ENCODE measurements at places on chromosomes 3 and 15.

GRCh38 chr3:178483704-178484103 lies 52.5 kb upstream of the KCNMB2 start:
- peak; percentile 16 for DNase-seq

DNA sequence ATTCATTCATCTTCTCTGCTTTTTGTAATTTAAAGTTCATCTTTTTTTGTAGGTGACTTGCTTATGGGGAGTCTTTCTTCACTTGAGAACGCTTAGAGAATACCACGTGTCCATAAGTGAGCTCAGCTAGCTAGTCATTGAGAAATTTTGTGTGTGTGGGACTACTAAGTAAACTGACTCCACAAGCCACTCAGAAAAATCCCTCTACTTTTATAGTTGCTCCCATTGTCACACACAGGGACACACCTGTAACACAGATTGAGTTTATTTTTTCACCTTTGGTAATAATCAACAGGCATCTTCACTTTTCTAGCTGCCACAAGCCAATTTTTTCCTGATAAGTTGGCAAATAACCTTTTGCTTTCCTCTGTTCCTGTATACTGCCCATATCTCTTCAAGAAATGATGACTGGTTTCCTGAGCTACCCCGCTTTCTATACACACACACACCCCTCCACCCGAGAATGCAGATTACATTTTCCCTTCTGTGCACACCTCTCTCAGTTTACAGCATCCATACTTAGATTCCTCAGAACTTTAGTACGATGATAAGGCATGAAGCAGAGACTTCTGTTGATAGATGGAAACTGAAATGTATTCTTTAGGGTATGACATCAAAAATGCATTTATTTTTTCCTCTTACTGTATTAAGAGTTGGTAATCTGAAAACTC lies 4.6 kb downstream of the TSC22D2 start:
- DNase-seq: peak; percentile 92

DNA sequence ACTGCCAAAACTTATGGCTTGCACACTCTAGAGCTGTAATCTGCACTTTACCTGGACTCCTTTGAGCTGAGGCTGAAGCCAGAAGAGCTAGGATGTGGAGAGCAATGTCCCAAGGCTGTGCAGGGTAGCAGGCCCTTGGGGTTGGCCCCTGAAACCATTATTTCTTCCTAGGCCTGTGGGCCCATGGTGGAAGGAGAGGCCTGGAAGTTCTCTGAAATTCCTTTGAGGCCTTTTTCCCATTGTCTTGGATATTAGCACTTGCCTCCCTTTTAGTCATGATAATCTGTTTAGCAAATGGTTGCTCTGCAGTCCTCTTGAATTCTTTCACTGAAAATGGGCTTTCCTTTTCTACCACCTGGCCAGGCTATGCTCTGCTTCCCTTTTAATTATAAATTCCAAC lies 102.0 kb upstream of the SGO1 start:
- DNase-seq: no peak

GRCh38 chr3:31240874-31241273 lies 291.9 kb upstream of the STT3B start:
- no peak for DNase-seq

GRCh38 chr3:181056136-181056732 lies 66.7 kb upstream of the DNAJC19 start:
- no peak for DNase-seq

- DNase-seq: peak; percentile 99
Measured at GRCh38 chr15:39127925-39128617, 452.8 kb upstream of the THBS1 start.

DNA sequence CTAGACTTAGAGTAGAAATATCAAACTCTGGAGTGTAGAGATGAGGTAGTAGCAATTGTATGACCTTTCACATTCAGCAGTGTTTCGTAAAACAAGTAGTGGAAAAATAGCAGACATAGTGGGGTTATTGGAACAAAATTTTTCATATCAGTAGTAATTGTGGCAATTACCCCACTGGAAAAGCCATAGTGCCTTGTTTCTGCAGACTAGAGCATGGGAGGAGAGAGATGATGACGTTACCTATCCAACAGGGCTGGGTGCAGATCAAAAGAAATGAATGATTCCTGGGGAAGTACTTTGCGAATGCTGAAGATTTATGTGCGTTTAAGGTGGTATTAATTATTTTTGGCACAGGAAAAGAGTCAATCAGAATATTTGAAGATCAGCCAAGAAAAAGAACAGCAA lies 147.0 kb upstream of the LRRFIP2 start:
- peak; percentile 59 for DNase-seq

GRCh38 chr3:19147905-19148767 lies at the start of gene KCNH8:
KCNH8 (plus strand) TSS chr3:19148510; CDS start chr3:19148720, 210 bp downstream.
- DNase-seq: no peak

DNA sequence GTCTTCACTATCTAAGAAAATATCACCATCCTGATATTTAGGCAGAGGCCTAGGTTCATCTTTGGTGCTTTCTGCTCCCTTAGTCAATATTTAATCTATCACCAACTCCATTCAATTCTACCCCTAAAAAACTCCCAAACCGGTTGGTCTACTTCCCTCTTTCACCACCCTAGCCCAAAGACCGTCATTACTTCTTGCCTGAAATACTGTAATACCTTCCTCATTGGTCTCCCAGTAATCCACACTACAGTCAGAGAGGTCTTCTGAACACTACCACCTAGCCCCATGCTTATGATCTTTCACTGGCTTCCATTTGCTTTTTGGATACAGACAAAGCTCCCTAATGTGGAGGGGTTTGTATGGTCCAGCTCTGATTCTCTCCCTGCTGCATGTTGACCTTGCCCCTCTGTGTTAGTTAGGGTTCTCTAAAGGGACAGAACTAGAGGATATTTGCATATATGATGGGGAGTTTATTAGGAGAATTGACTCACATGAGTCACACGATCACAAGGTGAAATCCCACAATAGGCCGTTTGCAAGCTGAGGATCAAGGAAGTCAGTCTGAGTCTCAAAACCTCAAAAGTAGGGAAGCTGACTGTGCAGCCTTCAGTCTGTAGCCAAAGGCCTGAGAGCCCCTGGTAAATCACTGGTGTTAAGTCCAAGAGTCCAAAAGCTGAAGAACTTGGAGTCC lies 36.4 kb upstream of the ATP2C1 start:
- DNase-seq: no peak

GRCh38 chr3:175672119-175672689 lies 813.1 kb downstream of the NAALADL2 start:
- DNase-seq: peak; percentile 20

DNA sequence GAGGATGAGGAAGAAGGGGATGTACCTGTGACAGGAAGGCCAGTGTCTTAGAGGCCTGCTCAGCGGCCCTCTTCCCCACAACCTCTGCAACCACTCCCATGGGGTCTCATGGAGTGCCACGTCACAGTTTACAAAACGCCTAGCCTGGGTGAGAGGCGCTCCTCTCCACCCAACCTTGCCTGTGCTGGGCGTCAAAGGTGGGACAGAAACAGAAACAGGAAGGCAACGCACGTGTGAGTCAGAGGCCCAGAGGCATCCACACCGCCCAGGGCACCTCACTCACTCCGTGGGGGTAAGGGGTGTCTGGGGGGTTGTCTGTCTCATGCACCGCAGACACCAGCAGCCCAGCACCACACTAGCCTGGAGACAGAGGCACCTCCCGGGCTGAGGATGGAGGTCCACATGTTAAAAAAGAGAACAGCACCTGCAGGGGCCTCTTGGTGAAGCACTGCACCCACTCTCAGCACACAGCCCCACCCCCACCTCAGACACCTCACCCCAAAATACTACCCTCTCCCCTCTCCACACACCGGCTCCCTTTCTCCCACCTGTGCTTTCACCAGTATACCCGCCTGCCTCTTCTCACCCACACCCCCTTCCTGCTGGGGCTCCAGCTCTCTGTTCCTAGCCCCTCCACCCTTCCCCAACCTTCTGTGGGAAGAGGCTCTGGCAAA lies 4.7 kb upstream of the CALML4 start:
- no peak for DNase-seq

DNA sequence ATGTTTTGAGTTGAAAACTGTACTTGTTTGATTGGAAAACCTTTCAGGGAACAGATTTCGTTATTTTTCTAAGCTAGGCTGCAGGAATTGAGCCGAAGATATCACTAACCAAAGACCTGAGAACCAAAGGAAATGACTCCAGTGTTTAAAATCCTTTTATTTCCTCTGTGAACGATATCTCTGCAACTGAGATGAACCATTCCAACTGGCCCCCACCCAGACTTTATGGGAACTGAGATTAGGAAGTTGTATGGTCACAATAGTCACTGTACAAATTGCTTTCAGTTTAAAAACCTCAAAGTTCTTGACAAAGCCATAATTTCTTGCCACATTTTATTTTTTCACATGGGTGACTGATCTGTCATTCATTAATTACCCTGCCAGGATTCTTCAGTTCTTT lies 232.4 kb downstream of the RBMS3 start:
- no peak for DNase-seq

- DNase-seq: peak; percentile 33
Measured at GRCh38 chr15:89075101-89075640, 13.1 kb upstream of the ABHD2 start.

DNA sequence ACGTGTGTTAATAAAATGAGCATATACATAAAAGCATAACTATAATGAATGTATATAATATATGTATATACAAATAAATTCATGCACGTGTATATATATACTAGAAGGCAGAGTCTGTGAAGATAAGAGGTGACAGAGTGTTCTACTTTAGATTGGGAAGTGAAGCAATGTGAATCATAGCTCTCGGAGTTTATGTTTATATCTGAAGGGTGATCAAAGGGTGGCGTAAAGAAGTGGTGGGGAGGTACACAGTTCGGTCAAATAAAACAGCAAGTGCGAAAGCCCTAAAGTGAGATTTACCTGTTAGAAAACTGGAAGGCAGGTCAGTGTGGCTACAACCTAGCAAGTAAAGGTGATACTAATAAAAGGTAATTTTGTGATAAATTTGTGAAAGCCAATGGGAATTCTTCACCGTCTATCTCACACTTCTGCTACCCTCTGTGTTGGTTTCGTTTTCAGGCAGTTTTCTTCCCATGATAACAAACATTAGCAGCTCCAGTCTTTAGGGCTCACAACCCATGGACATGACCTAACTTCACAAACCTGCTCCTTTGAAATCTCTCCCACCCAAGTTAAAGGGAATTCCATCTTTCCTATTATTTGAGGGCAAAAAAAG lies 46.7 kb upstream of the BCHE start:
- DNase-seq: no peak

DNA sequence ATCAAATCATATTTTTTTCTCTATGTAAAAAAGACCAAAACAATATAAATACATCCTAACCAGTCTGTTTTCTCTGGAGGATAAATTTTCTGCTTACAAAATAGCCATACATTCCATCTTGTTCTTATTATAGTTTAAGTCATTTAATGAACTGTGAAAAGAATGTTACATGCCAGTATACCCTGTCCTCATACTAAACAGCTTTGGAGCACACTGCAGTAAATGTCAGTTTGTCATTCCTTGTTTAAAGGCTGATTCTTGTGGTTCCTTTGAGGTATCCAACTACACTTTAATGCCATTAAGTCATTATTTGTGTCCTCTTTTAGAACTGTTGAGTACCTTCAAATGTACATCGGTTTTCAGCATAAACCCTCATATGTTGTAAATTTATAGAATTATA lies 52.7 kb upstream of the DCBLD2 start:
- DNase-seq: peak; percentile 43

DNA sequence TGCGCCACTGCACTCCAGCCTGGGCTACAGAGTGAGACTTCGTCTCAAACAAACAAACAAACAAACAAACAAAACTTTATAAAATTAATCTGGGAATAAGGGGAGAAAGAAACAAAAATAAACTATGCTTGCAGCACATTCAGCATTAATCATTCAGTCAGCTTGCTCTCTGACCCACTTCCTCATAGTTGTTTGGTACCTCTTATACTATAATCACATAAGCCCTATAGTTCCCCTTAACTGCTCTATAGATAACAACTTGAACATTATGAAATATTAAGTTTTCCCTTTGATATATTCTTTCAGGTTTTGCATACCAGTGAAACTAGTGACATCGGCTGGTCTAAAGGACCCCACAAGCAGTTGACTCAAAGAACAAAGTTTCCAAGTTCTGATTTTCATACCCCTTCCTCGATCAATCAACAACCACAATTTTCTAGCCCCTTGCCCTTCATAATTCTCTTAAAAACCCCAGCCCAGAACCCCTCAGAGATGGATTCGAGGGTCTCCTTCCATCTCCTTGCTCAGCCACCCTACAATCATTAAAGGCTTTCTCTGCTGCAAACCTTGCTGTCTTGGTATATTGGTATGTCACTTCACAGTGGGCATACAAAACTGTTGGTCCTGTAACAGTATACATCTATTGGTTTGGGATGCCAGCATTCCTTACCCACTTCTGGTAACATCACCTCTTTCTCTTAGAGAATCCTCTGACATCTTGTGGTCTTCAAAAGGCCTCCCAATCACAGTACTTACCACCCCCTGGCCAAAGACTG lies 26.4 kb downstream of the BCL2L10 start:
- no peak for DNase-seq

DNA sequence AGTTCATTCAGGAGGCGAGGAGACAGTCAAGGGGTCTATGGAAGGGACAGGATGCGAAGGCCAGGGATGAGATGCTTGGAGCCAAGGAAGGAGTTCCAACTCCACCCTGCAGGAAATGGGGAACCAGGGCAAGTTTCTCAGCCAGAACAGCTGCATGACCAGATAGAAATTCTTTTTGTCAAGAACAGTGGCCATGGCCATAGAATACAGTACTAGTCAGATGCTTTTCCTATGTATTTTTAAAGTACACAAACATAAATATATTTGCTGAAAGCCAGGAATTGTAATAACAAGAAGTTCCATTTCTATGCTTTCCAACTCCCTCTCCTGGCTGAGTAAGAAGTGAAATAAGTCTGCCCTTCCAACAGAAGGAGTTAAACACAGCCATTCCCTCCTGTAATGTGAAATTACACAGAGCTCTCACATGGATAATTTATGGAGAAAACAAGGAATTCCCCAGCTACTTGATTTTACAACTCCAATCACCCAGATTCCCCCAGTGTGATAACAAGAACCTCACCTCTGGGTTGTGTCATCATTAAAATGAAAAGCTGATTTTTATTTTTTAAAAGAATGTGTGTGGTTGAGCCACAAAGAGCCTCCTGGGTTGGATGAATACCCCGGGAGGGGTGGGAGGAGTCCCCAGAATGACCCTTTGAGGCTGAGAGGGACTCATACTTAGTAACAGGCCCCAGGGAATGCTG lies 124.6 kb upstream of the ARHGEF3 start:
- peak; percentile 18 for DNase-seq

DNA sequence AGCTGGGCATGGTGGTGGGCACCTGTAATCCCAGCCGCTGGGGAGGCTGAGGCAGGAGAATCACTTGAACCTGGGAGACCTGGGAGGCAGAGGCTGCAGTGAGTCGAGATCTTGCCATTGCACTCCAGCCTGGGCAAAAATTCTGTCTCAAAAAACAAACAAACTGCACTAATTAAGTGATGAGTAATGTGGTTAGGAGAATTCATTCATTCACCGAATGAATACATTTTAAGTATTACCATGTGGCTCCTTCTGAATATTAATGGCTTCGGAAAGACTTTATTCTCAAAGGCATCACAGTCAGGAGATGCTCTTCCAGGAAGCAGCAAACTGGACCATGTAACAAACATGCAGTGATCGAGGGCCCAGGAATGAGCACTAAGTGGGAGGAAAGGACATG lies 23.6 kb downstream of the SPTSSB start:
- no peak for DNase-seq

- peak; percentile 62 for DNase-seq
Measured at GRCh38 chr3:57855281-57855680, 99.2 kb downstream of the SLMAP start.

GRCh38 chr3:149091983-149092382 lies 5.7 kb upstream of the HLTF start:
- DNase-seq: no peak
